ENCODE measurements at places on chromosomes 12 and 14.
A peak's percentile ranks its signal among the peaks of the same experiment; 100 is the strongest.

DNA sequence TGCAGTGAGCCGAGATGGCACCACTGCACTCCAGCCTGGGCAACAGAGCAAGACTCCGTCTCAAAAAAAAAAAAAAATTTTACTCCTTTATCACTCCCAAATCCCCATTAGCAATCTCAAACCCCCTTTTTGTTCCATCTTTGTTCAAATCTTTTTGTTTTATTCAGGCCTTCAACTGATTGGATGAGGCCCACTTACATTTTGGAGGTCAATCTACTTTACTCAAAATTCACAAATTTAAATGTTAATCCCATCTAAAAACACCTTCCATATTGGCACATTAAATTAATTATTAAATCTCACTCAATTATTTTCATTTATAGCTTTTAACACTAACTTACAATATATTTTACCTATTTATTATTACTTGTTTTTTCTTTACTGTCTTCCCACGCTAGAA is 27.0 kb upstream of the TXNRD1 start:
- DNase-seq = no peak

DNA sequence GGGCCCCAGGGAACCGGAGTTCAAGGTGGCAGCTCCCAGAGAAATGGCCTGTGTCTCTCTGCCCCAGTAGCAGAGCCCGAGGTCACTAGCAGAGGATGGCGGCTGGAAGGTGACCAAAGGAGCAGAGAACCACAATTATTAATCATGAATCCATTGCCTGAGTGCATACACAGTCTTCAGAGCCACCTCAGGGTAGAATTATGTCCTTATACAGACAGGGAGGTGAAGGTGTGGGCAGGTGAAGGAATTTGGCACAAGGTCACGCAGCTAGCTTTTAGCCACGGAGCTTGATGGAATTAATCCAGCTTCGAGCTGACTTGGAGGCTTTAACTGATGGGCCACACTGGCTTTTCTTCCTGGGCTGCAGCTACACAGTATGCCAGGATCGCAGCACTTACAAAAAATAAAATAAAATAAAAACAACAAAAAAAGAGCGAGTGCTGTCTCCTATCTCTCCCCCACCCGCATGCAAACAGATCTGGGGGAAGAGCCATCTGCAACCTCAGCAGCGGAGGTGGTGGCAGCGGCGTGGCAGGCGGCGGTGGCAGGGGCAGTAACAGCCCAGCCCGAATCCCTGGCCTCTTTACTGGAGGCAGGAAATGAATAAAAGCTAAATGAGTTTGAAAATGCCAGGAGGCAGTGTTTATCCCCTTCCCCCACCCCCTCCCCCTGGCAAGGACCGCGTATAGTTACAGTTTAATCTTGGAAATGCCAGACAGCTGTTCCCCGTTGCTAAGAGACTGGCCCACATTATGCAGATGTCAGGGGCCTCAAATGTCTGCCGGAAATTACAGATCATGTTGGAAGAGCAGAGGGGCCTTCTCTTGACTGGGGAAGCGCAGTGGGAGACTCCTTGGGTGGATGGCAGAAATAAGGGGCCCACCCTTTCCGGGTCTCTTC is 93.5 kb downstream of the LRRC74A start:
- DNase-seq = peak; percentile 66

DNA sequence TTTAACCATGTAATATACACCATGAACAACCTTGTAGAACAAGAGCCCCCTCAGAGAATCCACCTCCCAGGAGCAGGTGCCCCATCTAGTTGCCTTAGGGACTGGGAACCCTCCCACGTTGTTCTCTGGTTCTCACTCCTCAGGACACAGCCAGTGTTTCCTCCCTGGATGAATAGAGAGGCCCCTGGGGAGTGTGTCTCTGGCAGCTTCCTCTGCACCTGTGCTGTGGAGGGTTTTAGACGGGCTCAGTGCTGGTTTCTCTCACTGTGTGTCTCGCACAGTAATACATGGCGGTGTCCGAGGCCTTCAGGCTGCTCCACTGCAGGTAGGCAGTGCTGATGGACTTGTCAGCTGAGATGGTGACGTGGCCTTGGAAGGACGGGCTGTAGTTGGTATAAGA is 581.3 kb downstream of the TMEM121 start:
- DNase-seq = no peak

DNA sequence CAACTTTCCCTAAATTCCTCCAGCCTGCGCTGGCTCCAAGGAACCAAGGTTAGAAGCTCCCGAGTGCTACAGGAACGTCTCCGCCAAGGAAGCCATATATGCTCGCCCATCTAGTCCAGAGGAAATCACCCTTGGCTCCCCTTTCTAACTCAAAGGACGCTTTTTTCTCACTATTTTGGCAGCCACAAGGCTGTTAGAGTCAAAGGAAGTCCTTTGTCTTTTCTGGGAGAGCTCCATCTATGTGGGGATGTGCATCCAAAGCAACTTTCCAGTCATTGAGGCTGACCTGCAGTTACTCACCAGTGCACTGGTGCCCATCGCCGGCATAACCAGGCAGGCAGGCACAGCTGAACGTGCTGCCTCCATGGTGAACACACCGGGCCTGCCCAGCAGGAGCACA is 37.6 kb downstream of the RTRAF start:
- no peak for DNase-seq

DNA sequence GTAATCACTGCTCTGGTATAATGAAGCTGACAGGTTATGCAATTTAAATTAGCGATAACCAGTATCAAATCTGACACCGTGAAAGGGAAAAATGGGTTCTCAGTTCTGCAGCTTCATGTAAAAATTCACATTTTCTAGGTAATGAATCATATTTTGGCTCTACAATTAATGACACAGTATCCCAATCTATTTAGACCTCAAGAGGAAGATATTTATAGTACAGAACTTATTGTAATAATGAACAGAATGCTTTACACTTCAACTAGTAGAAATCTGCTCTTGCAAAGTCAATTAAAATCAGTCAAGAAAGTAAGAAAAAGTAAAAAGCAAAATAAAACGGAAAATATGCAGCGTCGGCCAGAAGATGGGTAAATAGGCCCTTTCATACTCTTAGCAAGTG is 24.3 kb downstream of the SEL1L start:
- DNase-seq = no peak

DNA sequence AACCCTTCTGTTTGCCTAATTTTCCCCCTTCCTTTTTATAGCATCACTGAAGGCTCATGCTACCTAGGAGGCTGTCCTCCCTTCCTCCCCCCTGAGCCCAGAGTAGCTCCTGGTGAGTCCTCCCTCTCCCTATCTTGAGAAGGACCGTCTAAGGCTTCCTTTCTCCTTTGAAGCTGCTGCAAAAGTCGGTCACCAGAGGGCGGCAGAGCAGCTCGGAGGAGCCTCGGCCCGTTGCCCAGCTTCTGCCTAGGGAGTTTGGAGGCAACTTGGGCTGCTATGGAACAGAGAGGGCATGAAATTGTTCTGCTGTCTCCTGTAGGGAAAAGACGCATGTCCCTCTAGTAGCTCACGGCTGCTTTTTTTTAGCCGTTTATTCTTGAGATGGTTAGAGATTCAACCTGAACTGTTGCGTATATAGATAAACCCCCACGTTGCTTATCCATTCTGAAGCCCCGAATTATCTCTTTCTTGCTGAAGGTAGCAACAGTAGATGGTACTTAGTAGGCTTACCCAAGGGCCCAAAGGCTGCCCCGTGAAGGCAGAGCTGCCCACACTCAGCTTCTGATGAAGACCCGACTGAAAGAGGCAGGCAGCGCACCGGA is 5.7 kb downstream of the WNT5B start:
- DNase-seq = peak; percentile 45

DNA sequence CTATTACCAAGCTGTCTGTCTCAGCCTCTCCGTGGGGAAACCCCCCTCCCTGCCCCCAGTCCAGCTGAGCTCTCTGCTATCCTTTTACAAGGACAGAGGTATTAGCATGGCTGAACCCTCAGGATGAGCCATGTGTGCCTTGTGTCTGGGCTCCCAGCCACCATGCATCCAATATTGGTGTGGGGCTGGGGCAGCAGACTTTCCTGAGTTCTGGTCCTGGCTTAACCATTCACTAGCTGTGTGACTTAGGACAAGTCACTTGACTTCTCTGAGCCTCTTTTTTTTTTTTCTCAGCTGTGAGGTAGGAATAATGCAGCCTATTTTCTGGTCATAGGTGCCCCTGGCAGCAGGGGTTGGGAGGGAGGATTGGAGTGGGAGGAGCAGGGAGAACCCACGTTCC is 17.1 kb upstream of the CYP46A1 start:
- DNase-seq = no peak

GRCh38 chr14:48970943-48971342 is 615.2 kb downstream of the RPS29 start:
- DNase-seq = no peak

- no peak for DNase-seq
These were observed 80.0 kb upstream of the RPH3A start for GRCh38 chr12:112711507-112711906.

- DNase-seq = no peak
These were observed 124.1 kb downstream of the SSPN start for GRCh38 chr12:26319511-26319910.

- no peak for DNase-seq
These were observed 2.1 kb downstream of the SLC8B1 start for GRCh38 chr12:113332688-113333417.

- DNase-seq = peak; percentile 89
These were observed 11.0 kb upstream of the FBXL14 start for GRCh38 chr12:1605129-1606020.

DNA sequence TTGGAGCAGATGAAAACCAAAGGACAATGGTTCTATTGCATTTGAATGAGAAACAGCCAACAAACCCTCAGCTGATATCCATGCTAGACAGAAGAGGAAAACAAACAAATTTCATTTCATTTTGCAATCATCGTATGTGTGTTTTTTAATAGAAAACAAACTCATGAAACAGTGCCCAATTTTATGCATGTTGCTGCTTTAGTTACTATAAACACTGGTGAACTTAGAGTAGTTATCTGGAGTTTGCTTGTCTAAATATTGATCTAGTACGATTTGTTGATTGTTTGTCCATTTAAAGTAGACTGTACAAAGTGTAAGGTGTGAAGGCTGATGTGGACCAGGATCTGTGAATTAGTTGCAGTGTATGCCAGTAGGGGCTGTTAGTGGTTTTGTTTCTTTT is 166.6 kb downstream of the KITLG start:
- no peak for DNase-seq

DNA sequence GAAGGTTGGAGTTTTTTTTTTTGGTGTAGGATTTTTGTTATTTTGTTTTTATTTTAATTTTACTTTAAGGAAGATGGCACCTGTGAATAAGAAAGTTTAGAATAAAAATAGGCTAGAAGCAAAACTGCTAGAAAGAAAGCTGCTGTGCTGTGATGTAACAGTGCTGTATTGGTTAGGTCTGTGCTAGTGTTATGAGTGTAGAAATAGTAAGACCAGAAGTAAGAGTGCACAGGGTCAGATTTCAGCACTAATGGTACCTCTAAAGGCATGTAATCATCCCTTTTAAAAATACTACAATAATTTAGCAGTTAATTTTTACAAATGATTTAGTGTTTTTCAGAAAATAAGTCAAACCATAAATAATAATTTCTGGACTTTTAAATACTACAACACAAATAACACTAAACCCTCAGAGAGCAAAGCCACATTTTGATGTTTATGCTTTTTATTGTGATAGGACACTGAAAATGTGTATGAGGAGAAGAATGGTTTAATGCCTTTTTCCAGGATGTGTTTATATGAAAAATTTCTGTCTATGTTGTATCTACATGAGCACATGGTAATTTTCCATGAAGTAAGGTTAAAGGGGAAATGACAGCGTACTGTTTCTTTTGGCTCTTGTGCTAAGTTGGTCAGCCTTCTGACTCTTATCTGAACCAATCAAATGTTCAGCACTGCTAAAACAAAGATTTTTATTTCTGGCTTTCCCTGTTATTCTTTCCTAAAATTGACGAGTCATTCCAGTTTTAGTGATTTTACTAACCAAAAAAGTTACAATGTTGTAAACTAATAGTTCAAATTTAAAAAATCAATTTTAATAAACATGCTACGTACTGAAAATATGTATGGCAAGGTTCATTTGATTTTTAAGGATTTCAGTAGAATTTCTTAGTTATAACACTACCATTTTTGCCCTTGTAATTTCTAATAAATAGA is 96.1 kb downstream of the PPHLN1 start:
- DNase-seq = no peak

DNA sequence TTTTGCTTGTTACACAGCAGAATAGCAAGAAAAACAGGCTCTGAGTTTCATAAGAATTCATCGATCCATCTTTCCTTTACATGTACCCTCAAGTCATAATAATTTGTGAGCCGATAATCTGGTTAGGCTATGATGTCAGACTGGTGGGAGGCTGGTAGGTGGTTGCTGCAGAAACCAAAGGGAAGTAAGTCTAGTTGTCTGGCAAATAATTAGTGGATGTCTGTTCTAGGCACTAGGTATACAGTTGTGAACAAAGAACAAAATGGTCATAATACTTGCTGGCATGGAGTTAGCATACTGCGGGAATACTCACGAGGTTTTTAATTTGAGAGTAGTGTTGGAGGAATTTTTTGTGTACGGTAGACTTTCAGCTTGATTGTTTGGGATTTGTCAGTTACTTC is 8.8 kb downstream of the SUSD6 start:
- DNase-seq = no peak

DNA sequence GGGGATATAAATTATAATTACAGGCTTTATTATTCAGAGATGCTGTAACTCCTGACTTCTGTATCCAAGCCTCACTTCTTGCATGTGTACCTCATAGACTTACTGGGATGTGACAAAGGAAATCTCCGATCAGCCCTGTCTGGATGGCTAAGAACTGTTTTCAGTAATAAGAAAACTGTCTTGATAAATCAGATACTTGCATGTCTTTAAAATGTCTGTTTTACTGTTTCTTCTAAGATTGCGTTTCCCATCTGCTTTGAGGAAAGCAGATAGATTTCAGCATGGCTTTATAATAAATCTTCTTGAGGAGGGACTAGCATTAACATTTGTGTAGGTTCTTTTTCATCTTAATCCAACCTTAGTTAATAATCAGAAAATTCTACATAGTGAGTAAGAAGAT is 395.9 kb downstream of the EGLN3 start:
- DNase-seq = no peak

Measured in natural killer cell (primary cell).